T-helper 17 cell (primary cell): ENCODE measurements at places on chromosomes 1 and 21.

- no peak for DNase-seq
These were observed 104.9 kb upstream of the TNR start for GRCh38 chr1:175848329-175848728.

DNA sequence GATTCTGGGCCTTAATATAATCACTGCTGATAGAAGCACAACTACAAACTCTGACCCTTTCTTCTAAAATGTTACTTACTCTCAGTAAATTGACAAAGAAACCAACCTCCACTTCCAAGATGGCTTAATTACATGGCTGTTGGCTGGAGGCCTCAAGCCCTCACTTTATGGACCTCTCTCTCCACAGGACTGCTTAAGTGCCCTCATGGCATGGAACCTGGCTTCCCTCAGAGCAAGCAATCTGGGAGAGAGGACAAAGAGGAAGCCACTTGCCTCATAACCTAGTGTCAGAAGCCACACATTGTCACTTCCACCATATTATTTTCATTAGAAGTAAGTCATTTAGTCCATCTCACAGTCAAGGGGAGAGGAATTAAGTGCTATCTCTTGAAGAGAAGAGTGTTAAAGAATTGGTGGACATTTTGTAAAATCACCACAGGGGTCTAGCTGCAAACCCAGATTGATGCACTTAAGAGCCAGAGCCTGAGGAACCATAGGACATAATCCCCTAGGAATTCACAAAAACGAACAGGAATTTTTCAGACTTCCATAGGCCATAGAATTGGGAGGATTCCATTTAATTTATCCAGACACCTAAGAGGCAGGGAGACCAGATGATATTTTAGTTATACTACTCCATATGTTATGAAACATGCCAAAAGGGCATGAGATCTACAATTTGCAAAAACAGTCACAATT, 97.5 kb upstream of the TNFSF4 start:
- no peak for DNase-seq

- no peak for DNase-seq
These were observed 1.4 kb downstream of the RNF207 start for GRCh38 chr1:6207075-6207885.

DNA sequence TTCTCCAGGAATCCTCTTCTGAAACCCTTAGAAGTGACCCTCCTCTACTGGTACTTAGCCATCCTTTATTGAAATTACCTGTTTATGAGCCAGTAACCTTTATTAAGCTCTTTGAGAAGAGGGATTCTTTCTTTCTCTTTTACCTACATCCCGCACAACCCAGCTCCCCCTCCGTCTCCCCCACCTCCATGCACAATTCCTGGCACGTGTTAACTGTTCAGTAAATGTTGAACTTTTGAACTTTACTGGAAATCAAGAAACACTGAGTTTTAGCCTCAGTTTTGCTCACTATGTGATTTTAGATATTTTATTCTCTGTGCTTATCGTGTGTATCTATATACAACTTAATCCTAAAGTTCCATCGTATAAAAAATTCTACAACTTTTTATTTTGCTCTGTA, 1.8 kb downstream of the TMED5 start:
- no peak for DNase-seq

- DNase-seq, result no peak
These were observed 6.1 kb downstream of the EFNA4 start for GRCh38 chr1:155069551-155070157.

DNA sequence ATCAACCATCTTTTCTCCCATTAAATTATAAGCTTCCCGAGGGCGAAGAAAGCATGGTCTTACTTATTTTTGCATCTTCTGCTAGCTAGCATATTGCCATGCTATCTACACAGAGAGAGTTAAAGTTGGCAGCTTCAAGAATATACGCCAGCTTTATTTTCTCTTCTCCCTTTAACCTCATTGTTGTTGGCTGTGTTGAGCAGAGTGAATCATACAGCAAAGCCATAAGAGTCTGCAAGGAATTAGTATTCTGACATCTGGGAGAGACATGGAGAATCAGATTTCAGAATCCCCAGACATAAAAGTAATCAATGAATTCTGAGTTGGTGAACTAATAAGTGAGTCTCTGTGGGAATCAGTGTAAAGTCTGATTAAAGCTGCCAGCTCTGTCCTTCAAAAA, 649.6 kb upstream of the PTBP2 start:
- no peak for DNase-seq

- DNase-seq, result no peak
These were observed 125.2 kb downstream of the ZNF648 start for GRCh38 chr1:181936269-181936668.

- DNase-seq, result no peak
These were observed 164.0 kb downstream of the PGBD5 start for GRCh38 chr1:230261928-230262650.

- DNase-seq, result no peak
These were observed 211.5 kb downstream of the TRABD2B start for GRCh38 chr1:47785561-47786271.

DNA sequence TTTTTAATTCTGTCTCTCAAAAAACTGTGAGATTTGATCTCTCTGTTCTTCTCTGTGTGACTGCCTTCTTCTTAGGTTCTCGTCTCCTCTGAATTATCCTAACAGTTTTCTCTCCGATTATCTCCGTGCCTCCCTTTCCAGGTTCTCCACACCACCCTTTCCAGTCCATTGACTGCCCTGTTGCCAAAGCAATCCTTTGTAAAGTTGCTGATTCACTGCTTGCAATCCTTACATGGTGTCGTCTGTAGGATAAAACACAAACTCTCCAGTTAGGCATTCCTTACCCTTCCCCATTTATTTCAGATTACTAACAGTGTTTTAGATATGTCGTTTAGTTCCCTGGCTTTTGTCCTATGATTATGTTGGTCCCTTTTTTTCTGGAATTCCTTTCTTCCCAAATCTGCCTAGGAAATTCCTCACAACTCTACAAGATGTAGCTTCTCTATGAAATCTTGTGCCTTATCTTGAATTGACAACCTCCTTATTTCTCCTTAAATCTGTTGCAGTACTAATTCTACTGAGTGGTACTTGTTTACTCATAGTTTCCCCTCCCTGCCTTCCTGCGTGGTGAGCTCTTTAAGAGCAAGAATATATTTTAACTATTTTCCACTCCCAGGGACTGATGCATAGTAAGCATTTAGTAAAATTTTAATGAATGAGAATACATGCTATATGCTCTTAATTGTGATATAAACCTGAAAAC, 22.3 kb downstream of the RCOR3 start:
- no peak for DNase-seq
